ENCODE measurements at places on chromosomes 1 and 21.
A peak's percentile ranks its signal among the peaks of the same experiment; 100 is the strongest.

GRCh38 chr1:59750328-59751003 is 64.3 kb upstream of the HOOK1 start:
- DNase-seq, result no peak

DNA sequence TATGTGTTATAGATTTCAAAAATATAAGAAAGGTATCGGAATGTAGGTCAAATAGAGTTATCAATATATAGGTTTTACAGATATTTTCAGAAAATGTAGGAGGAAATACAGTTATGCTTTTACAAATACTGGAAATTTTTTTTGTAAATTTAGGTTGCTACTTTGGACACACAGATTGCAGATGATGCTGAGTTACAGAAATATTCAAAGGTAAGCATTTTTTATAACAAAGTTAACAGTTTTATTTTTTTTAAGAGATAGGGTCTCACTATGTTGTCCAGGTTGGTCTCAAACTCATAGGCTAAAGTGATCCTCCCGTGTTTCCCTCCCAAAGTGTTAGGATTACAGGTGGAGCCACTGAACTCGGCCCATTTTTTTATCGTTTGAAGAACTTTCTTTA is 66.0 kb downstream of the PATJ start:
- DNase-seq, result no peak

DNA sequence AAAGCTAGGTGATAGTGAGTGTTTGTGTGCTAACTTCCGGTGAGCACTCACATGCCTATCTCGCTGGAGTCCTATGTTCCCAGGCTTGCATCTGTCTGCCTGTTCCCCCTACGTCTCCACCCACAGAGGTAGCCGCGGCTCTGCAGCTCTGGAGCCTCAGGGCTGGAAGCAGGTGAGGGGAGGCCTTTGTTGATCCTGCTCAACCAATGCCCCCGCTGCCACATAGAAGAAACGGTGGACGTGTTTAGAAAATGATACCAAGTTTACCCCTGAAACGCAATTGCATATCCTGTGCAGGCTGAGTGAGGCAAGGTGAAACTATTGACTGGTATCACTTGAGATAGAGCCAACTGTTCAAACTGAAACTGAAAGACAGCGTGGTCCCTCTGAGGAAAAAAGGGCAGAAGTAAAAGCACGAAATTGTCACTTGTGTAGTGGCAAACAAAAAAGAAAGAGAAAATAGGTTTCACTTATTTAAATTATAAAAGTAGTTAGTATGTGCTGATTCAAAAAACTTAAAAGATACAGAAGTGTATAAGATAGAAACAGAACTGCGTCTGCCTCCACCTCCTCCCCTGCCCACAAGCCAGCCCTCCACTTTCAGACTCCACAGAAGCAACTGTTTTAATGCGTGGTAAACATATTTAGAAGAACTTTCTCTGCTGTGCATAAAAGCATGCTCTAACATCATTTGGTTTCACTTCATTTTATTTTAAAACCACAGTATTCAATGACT is 38.6 kb upstream of the ETS2 start:
- no peak for DNase-seq

GRCh38 chr1:17661546-17662157 is 93.5 kb upstream of the ACTL8 start:
- peak; percentile 50 for DNase-seq

DNA sequence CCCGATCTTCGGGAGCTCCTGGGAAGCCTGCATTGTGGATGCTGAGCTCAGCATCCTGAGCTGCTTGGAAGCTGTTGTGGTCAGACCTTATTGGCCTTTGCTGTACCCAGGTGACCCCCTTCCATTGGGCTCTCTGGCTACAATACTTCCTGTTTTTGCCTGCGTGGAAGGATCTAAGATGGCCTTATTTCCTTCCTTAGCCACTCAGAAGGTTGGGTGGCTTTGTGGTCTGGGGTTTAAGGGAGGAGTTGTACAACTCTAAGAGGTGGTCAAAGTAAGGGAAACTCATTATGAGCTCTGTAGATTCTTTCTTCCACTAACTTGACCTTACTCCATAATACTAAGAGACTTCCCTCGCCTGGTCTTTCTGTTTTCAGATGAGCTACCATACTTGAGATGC is 17.7 kb downstream of the PFKFB2 start:
- no peak for DNase-seq

- DNase-seq, result no peak
Measured at GRCh38 chr1:244768804-244769203, 66.7 kb upstream of the COX20 start.

GRCh38 chr1:112146201-112146715 is 156.8 kb upstream of the KCND3 start:
- no peak for DNase-seq

DNA sequence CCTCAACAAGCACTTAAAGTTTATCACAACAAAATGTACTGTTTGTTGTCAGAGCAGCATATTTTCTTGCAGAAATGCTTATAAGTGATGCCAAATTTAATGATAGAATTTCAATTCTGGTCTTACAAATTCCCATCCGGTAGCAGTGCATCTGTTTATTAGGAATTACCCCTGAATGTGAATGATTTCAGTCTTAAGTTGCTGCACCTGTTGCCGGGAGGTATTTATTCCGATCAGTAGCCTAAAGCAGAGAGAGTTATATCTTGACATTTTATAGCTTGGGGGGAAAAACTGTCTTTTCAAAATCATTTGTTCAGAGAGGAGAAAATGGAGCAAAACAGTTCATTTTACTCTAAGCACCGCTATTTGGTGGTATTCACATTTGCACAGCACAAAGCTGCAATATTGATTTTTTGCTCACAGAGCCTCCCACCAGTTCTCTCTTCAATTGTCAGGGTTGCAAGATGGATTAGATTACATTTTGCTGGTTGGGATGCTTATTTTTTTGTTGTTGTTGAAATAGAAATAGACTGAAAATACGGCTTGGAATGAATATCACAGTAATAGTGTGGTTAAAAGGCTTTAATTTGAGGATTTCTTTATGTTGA is 98.6 kb downstream of the ADGRL2 start:
- no peak for DNase-seq

DNA sequence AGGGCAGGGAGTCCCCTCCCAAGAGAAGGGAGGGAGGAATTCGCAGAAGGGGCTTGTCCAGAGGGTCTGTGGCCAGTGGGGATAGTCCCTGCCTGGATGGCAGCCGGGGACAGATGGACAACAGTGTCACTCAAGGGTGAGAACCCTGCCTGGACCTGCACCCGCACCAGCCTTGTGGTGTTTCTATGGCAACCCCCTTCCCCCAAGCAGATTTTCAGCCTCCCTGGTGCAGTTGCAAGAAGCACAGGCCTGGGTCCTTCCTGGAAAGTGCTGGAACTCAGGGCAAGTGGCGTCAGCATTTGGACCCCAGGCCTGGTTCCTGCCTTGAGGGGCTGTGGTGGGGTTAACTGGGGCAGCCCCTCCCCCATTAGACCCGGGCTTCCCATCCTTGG is 83.8 kb upstream of the ACTL8 start:
- no peak for DNase-seq

- no peak for DNase-seq
Measured at GRCh38 chr1:46284597-46285564, 18.5 kb downstream of the LRRC41 start.

GRCh38 chr1:35600593-35600992 is 27.5 kb downstream of the TFAP2E start:
- DNase-seq, result no peak

GRCh38 chr1:25559031-25559430 is 15.6 kb downstream of the LDLRAP1 start:
- no peak for DNase-seq

- DNase-seq, result no peak
Measured at GRCh38 chr1:166080277-166080966, 86.4 kb downstream of the FAM78B start.

- DNase-seq, result no peak
Measured at GRCh38 chr1:223733898-223734852, 21.8 kb downstream of the CAPN2 start.

DNA sequence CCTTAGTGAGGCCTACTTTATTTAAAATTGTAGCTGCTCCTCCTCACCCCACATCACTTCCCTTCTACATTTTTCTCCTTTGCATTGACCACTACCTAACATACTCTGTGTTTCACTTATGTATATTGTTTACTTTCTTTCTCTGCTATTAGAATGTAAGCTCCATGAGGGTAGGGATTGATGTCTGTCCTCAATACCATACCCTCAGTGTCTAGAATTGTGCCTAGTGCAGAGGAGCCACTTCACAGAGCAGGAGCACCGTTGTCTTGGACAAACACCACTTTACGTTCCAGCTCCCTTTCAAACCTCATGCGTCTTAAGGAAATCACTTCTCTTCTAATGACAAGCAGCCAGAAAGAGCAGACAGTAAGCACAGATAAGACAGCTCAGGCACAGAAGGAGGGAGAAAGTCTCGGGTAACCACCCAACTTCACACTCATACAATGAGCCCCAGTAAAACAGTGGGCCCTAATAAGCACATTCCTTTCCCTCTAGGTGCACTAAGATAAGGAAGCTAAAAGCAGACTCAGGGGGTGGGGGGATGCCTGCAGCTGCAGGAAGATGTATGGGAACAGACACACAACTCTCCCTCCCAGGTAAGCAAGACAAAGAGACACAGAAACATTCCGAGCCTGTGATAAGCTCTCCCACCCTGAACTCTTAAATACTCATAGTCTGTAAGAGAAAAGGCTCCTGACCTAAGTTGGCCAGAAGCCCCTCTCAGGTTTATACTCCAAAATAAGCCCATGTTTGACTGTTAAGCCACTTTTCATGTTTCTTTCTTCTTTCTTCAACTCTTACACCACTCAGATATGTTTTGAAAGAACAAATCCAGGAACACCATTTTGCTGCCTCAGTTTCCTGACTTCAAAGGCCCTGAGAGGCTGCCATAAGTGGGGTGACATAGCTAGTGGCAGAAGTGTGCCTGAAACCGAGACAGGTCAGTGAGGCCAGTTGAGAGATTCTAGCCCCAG is 7.1 kb upstream of the PLEKHM2 start:
- DNase-seq, result no peak

GRCh38 chr1:222955964-222956363 is 141.1 kb downstream of the DISP1 start:
- DNase-seq, result no peak

DNA sequence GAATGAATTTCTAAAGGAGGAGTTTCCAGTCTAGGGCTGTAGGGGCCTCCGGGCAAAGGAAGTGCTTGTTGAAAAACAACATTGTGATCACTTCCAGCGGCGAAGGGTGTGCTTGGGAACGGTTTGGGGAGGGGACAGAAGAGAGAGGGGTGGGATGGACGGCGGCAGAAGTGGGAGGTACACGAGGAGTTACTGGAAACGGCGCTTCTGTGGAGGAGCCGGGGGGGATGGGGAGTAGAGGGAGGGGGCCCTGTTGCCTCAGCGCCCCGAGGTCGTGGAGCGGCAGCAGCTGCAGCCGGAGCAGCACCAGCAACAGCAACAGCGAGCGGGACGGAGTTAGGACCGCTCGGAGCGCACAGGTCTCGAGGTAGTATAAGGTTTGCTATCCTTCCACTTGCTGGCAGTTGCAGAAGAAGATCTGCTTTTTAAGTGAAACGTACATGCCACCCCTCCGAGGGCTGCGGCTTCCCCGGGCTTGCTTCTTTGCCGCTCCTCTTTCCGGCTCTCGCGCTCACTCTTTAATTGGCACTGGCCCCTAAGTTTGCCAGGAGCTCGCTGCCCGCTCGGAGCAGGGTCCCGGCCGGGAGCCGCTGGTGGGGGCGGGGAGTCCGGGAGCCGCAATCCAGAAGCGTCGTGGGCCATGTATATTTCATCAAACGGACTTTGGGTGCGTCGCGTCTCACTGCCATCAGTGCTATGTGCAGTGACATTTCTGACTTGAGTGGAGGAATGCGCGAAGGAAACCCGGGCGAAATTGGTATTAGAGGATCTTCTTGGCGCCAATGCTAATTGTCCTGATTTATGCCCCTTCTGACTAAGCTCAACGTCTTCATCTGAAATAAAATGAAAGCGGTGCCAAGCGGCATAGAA is 771 bp upstream of the NTNG1 start:
- no peak for DNase-seq

GRCh38 chr1:178580876-178581275 is 68.0 kb downstream of the TEX35 start:
- no peak for DNase-seq

GRCh38 chr1:115982400-115982799 is 6.1 kb downstream of the SLC22A15 start:
- DNase-seq, result no peak

DNA sequence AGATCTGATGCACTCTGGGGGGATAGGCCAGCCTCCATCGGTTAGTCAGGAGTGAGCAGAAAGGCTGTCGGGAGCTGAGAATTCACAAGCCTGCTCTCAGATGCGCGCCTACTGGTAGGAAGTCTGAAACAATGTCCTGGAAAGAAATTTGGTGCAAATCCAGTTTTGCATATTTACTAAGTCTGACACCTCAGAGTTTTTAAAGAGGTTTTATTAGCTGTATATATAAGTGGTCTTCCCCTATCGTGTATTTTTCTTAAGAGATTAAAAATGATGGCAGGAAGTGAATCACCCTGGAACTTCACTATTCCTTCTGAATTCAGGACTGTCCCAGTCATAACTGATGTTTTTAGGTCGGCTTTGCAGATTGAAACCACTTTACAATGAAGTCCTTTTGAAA is 99.8 kb upstream of the C1orf105 start:
- DNase-seq, result no peak

DNA sequence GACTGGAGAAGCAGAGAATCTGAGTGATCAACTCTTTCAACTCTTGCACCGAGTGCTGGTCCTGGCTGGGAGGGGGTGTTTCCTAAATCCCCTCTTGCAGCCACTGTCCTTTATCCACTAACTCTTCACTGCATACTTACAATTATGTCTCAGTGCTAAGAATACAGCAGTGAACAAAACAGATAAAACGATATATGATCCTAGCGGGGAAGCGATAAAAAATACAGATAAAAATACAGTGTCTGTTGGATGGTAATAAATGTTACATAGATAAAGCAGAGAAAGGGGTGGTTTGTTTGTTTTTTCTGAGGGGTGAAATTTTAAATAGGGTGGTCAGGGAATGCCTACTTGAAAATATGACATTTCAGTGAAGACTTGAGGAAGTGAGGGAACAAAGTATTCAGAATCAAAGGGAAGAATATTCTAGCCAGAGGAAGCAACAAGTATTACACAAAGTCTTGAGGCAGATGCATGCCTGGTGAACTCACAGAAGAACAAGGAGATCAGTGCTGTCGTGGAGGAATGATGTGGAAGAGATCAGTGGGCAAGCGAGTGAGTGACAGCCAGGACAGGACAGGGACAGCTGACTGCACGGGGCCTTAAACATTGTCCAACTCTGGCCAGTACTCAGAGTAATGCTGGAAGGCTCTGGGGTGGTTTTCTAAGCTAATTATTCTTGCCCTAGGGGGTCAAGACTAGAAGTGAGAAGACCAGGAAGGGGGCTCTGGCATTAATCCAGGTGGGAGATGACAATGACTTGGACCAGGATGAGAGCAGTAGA is 110.0 kb downstream of the APP start:
- DNase-seq, result no peak

- no peak for DNase-seq
Measured at GRCh38 chr1:88088481-88088880, 595.6 kb upstream of the PKN2 start.

DNA sequence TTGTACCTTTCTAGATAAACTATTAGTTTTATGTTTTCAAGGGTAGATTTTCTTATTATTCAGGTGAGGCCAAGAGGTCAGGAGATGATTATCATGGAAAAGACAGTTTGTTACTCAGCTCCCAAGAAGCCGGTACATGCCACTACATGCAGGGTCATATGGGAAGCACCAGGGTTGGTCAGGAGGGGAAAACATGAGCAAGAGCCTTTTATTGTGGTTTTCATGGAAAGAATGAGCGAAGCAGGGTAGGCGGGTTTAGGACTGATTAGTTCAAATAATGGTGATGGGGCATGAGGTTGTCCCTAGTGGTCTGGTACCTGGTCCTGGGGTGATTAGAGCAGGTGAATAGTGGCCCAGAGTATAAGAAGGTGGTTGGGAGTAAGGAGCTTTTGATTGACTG is 189.9 kb downstream of the APP start:
- no peak for DNase-seq

- DNase-seq, result no peak
Measured at GRCh38 chr1:176225479-176225875, 18.4 kb upstream of the COP1 start.
